ENCODE measurements at places on chromosomes 5 and 9.

- DNase-seq, result no peak
Measured at GRCh38 chr5:171441246-171441791, 21.9 kb downstream of the FGF18 start.

- no peak for DNase-seq
Measured at GRCh38 chr9:9099646-9100045, 1300.1 kb upstream of the DMAC1 start.

- DNase-seq, result no peak
Measured at GRCh38 chr5:107542831-107543231, 127.9 kb downstream of the EFNA5 start.

- no peak for DNase-seq
Measured at GRCh38 chr5:19701731-19702130, 286.3 kb downstream of the CDH18 start.

DNA sequence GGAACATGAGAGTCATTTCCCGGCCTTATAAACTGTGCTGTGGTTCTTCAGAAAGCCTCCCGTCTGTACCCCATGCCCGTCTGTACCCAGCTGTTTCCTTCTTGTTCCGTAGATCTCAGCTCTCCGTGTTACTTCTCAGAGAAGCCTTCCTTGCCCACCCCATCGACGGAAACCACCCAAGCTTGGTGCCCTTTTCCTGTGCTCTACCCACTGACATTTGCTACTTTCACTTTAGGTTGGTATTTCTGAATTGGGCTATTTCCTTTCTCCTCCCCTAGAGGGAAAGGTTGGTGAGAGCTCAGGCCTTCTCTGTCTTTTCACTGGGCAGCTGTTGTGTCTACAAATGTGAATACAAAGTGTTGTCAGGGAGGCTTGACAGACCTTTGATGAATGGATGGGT lies 764.5 kb upstream of the ADAMTS16 start:
- no peak for DNase-seq

DNA sequence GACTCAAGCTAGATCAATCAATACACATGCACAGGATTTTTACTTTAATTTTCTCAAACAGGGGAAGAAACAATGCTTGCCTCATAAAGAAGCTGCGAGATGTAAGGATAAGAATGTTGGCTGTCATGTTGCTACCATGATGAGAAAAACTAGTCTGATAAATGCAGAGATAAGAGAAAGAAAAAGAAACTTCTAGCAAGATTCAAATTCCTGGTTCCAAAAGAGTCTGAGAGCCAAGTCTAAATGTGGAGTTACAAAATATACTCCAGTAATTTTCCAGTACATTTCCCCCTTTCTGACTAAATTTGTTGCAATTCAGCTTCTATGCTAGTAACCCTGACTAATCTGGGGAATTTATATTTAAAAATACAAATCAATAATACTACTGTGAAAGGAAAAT lies 10.4 kb upstream of the ANXA1 start:
- no peak for DNase-seq

DNA sequence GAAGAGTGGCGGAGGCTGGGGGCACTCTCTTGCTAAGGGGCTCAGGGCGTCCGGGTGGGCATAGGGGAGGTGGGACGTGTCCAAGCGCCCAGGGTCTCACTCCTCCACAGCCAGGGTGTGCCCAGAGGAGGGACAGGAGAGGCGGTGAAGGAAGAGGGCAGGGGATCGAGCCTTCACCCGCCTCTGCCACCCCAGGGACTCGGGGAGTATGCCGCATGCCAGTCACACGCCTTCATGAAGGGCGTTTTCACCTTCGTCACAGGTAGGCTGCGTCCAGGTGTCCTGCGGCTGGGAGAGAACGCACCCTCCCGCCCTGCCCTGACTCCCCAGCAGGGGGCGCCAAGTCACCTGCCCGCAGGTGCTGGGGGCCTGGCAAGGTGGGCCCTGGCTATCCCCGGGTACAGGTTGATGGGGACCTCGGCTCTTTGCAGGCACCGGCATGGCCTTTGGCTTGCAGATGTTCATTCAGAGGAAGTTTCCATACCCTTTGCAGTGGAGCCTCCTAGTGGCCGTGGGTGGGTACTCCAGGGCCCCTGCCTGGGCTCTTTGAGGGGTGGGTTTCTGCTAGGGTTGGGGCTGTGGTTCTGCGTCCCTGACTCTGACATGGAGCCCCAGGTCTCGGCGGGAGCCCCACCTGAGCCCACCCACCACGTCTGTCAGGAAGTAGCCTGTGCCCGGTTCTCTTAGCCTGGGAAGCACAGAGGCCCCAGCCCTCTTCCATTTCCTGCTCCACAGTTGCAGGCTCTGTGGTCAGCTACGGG lies 552 bp downstream of the TMEM141 start:
- DNase-seq, result peak; percentile 56

- no peak for DNase-seq
Measured at GRCh38 chr5:7096294-7096693, 299.6 kb upstream of the ADCY2 start.

GRCh38 chr9:1026219-1026618 lies 23.9 kb upstream of the DMRT2 start:
- DNase-seq, result no peak

DNA sequence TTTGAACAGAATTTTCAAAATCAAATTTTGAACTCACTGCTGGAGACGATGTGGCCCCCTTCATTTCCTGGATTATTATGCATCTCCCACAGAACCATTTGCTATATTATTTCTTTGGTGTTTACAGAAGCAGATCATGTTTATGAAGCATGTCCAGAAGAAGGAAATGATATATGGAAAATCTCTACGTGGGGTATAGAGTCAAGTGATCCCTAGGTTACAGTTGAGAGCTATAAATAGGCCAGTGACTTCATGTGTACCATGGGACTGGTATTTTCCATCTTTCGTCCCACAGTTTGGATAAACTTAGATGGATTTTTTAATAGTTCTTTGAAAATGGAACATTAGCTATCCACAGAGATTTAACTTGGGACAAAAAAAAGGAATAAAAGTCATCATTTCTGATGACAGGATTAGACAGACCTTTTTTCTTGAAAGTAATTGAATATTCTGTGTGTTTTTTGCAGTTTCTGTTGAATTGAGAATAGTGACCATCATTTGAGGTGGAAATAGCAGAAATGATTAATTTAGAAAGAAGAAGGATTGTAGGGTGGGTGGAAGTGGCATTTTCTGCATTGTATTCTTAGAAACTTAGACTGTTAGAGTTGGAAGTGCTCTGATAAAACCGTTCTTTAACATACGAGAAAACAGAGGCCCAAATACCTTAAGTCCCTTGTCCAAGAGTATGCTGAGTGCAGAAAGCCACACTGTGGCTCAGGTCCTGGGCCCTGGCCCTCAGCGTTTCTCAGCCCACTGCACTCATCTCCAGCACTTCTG lies 136.4 kb downstream of the PIP5K1B start:
- no peak for DNase-seq

- DNase-seq, result no peak
Measured at GRCh38 chr9:4668604-4669003, 2.3 kb upstream of the SPATA6L start.

DNA sequence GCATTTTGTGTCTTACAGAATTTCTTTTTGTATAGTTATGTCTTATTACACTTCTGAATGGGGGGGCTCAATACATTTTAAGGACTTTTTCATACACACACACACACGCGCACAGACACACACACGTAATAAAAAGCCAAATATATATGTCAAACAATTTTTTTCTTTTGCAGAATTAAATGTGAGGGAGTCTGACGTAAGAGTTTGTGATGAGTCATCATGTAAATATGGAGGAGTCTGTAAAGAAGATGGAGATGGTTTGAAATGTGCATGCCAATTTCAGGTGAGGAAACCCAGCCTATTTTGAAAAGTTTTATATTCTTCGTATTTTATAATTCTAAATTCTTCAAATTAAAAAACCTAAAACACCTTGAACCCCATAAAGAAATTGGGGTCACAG lies 25.6 kb downstream of the TMEFF1 start:
- DNase-seq, result no peak

GRCh38 chr9:695252-695651 lies 146.2 kb upstream of the DMRT1 start:
- no peak for DNase-seq

- peak; percentile 34 for DNase-seq
Measured at GRCh38 chr9:32378496-32378895, 5.9 kb upstream of the ACO1 start.

DNA sequence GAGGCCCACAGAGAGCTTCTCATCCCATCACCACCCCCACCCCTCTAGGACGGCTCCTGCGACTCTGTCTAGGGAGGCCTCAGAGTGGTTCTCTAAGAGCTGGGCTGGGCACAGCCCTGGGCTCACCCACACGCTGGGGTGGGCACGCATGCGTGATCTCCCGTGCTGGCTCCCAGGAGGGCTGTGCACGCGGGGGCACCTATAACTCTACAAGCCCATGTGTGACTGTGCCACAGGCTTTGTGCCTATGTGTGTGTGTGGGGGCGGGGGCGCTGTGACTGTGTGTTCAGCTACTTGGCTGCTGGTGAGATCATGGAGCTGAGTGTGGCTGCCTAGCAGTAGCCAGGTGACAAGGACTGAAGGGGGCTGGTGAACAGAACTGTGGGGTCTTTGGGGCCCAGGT lies 32.2 kb downstream of the NDUFA8 start:
- DNase-seq, result no peak

- no peak for DNase-seq
Measured at GRCh38 chr5:158159621-158160020, 300.7 kb upstream of the CLINT1 start.

DNA sequence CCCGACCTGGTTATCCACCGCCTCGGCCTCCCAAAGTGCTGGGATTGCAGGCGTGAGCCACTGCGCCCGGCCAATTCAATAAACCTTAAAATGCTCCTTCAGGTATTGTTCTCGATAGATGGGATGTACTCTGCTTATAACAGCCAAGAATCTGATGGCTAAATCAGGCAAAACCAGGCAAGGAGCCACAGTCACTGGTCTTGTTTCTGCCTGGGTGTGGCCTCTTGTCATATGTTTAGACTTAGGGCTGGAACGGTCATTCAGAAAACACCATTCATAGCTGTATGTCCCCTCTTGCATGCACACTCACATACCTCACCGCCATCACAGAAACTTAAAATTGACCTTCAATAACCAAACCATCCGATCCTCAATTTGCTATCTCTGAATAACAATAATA lies 7.7 kb downstream of the FAM219A start:
- no peak for DNase-seq

DNA sequence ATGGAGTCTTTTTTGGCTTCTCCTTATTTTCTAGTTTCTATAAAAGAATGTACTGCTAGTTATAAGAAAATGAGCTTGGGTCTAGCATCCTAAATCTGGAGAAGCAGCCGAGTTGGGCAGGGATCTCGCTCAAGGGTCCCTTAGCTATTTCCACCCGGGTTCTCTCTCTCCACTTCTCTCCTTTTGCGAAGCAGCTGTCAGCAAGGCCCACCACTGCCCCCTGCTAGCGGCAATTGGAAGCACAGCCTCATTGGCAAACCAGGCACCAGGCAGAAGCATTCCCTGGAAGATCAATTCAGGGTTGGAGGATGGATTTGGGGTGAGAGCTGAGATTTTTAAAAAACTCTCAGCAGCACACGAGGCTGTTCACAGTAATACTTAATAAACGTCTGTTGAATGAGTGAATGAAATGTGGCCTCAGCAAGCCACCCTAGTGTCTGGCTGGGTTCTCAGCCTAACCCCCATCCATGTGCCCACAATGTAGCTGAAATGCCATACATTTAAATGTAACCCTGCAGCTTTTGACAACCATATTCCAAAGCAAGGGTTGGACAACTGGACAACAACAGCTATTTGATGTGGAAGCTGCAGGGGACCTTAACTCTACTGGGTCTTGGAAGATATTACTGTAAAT lies 34.6 kb upstream of the TNIP1 start:
- DNase-seq, result peak; percentile 48

- no peak for DNase-seq
Measured at GRCh38 chr5:168227973-168228615, 63.4 kb upstream of the WWC1 start.

DNA sequence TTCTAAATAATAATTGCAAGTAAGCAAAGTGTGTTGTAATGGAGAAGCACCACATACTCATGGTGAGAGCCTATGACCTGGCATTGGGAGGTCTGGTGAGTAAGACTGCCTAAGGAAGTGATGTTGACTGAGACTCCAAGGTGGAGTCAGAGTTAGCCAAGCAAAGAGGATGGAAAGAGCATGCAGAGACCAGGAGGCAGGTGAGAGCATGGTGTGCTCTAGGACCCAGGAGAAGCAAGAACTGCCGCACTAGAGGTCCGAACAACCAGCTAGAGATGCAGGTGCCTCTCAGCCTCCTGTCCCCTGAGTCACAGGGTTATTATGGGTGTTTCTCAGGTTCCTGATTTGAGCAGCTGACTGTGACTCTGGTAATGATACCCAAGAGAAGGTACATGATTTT lies 27.3 kb downstream of the ANP32B start:
- DNase-seq, result peak; percentile 88

DNA sequence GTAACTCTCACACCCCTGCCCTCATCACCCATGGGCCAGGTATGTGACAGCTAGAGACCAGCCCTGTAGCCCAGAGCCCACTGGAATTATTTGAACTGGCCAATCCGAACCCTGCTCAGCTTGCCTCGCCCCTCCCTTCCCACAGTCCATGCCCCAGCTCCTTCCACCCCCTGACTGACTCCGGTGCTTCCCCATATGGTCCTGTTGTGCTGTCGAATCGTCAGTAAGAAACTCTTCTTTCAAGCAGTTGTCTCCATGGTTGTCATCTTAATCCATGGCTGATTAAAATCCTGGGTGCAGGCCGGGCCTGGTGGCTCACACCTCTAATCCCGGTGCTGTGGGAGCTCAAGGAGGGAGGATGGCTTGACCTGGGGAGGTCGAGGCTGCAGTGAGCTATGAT lies 118.5 kb downstream of the COL23A1 start:
- DNase-seq, result no peak

DNA sequence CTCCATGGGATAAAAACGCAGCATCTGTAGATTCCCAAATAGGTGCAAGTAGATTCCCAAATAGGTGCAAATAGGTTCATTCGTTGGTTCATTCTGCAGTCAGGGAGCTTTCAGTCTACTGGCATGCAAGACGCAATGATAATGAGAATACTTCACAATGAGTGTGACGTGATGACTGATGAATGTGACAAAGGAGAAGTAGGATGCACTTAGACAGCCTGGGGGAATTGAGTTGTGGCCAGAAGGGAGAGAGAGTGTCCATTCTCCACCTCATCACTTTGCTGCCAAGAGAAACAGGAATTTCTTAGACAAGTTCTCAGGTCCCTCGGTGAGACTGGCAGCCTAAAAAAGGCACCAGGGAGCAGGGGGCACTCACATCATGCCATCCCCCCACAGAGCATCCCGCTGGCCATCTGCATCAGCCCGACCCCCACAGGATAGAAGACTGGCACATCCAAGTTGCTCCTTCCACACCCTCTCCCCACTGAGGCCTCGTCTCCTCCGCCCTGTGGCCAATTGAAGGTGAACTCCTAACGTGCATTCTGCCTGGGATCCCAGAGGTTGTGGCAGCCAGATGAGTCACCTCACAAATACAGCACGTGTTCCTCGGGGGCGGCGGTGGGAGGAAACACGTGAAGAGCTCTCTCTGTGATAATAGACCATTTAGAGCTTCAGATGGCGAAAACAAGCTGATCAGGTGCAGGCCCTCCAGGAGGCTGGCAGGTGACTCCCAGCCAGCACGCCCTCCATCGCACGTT lies 19.9 kb upstream of the KCNIP1 start:
- peak; percentile 82 for DNase-seq

- DNase-seq, result no peak
Measured at GRCh38 chr5:54363669-54364068, 53.3 kb upstream of the ARL15 start.

- no peak for DNase-seq
Measured at GRCh38 chr5:14155075-14155474, 11.9 kb downstream of the TRIO start.

Measured in Caki2 (cell line).